ENCODE measurements at places on chromosomes 5 and 9.

DNA sequence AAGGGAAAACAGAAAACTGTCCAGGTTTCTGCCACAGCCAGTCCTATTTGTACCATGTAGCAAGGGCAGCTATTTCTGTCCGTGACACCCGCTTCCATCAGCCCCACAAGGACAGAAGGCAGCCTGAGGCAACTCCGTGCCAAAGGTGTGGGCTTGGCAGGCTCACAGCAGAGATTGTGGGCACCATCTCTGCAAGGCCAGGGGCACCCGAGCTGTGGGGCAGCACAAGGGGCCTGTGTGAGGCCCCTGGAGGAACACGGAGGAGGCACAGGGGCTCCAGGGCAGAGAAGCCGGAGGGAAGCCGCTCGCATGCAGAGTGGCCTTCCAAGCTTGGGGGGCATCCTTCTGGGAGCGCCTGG, 43.5 kb downstream of the COL23A1 start:
- DNase-seq, result no peak

DNA sequence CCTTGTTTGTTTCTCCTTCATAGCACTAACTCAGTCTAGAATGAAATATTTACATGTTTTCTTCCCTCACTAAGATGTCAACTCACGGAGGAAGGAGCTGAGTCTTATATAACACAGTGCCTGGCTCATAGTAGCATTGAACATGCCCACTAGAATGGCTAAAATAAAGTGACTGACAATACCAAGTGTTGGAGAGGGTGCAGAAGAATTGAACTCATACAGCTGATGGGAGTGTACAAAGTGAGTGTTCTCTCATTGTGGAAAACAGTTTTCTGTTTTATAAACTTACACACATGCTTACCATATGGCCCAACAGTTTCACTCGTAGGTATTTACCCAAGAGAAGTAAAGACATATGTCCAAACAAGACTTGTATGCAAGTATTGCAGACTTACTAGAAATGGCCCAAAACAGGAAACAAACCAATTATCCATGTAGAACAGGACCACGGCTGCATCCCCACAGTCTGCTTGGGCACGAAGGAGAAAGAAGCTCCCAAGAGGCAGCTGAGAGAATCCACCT, 87.5 kb downstream of the PPARGC1B start:
- no peak for DNase-seq

DNA sequence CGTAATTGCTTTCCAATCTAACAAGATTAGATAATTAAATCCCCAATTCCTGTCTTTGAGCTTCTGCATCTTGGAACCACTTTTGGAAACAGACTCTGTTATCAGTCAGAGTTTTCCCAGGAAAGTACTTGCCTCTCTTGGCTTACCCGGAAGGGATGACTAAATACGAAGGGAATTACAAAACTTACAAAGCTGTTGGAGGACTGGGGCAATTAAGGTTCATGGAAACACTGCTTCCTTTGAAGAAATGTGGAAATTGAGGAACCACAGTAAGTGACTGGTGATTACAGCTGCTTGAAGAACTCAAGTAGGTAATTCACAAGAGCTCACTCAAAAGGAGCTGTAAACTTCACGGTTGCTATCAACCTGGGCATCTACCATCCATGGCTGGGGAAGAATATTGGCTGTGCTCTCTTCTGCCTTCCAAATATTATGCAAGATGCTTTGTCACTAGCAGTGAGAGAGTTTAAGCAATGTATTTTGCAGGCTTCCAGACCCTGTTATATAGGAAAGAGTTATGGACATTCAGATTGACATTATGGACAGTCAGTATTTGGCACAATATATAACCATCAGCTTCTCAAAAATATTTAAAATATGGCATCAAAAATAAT, 104.6 kb upstream of the MAN2A1 start:
- no peak for DNase-seq

DNA sequence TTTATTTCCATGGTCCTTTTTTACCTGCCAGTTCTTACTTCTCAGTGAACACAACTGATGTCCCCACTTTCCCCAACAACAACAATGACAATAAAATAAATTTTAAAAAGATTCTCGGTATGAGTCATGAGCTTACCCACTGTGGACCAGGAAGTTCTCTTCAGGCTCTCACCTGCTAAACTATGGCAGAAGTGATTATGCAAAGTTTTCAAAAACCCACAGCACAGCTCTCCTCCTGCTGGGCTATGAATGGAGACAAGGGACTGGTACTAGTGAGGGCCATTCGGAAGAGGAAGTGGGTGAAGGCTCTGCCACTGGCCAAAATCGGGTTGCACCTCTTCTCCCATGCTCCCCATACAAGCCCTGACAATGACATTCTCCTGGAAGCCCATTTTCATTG, 429.4 kb downstream of the PIK3R1 start:
- no peak for DNase-seq

GRCh38 chr9:98010445-98010844, 27.3 kb downstream of the ANP32B start:
- DNase-seq, result no peak

- DNase-seq, result no peak
Measured at GRCh38 chr5:157046041-157046440, 12.9 kb downstream of the HAVCR1 start.

All from OCI-M1 (cell line).